Smooth muscle cell of the umbilical artery (primary cell): ENCODE measurements at places on chromosomes 4 and X. TPM values are rescaled to one million over a fixed set of nuclear protein-coding genes. Genes with fewer than 3 reads are reported as not detected.

EXOC1L gene
- not detected in 2 replicates for total RNA-seq

OTUD6A gene
- not detected in 2 replicates for total RNA-seq

PRSS12 gene
- total RNA-seq = 39.6 and 120 TPM in 2 replicates

CXCL10 gene
- total RNA-seq = not detected in 2 replicates

DYNLT3 gene
- total RNA-seq = 75.4 and 78.7 TPM in 2 replicates

SSX4B gene
- total RNA-seq = not detected in 2 replicates

RHOXF2B gene
- total RNA-seq = not detected in 2 replicates

CCNQ gene
- 24.5 and 31.8 TPM in 2 replicates for total RNA-seq

PPEF2 gene
- not detected in 2 replicates for total RNA-seq

GCNA gene
- total RNA-seq = 3.0 and 3.3 TPM in 2 replicates

ETDB gene
- total RNA-seq = not detected in 2 replicates

VEGFD gene
- total RNA-seq = 0.09 and 0.30 TPM in 2 replicates

PAGE5 gene
- total RNA-seq = not detected in 2 replicates

FAM184B gene
- 0.05 TPM in 1 of 2 replicates, not detected in the other for total RNA-seq

ANK2 gene
- total RNA-seq = 49.0 and 71.8 TPM in 2 replicates

SERPINA7 gene
- total RNA-seq = not detected in 2 replicates

PNPLA4 gene
- total RNA-seq = 7.6 and 9.8 TPM in 2 replicates

EMCN gene
- not detected in 2 replicates for total RNA-seq

C1QTNF7 gene
- 0.89 TPM in 1 of 2 replicates, not detected in the other for total RNA-seq

SSX2 gene
- total RNA-seq = not detected in 2 replicates

FAM47E gene
- total RNA-seq = 0.18 and 0.59 TPM in 2 replicates

MAGEA1 gene
- not detected in 2 replicates for total RNA-seq

COL25A1 gene
- total RNA-seq = 2.7 and 5.0 TPM in 2 replicates

CYBB gene
- not detected in 2 replicates for total RNA-seq

VCX3A gene
- total RNA-seq = not detected in 2 replicates

SCML2 gene
- 0.59 and 1.3 TPM in 2 replicates for total RNA-seq

HERC5 gene
- total RNA-seq = 0.59 and 0.69 TPM in 2 replicates

CORIN gene
- total RNA-seq = 0.23 TPM in 1 of 2 replicates, not detected in the other

DDX53 gene
- total RNA-seq = not detected in 2 replicates

RIBC1 gene
- 0.14 TPM in 1 of 2 replicates, not detected in the other for total RNA-seq

RAB39B gene
- total RNA-seq = 0.69 and 1.5 TPM in 2 replicates

CCDC160 gene
- total RNA-seq = 0.18 and 0.30 TPM in 2 replicates

FREM3 gene
- not detected in 2 replicates for total RNA-seq

CYSLTR1 gene
- not detected in 2 replicates for total RNA-seq

CC2D2A gene
- total RNA-seq = 17.8 and 19.7 TPM in 2 replicates

ATP5ME gene
- 39.6 and 71.6 TPM in 2 replicates for total RNA-seq

PCDH18 gene
- total RNA-seq = 9.7 and 30.0 TPM in 2 replicates

RFC1 gene
- 41.6 and 58.8 TPM in 2 replicates for total RNA-seq

NKX3-2 gene
- total RNA-seq = under 0.01 TPM in 1 of 2 replicates, not detected in the other

PCYT1B gene
- total RNA-seq = 0.59 and 0.92 TPM in 2 replicates

SLC25A53 gene
- 9.1 and 9.8 TPM in 2 replicates for total RNA-seq

WWC2 gene
- 34.1 and 64.2 TPM in 2 replicates for total RNA-seq

MEPE gene
- total RNA-seq = not detected in 2 replicates

PF4V1 gene
- total RNA-seq = 0.78 and 9.2 TPM in 2 replicates

HSFX3 gene
- not detected in 2 replicates for total RNA-seq
